ENCODE measurements at places on chromosomes 2 and 18.

DNA sequence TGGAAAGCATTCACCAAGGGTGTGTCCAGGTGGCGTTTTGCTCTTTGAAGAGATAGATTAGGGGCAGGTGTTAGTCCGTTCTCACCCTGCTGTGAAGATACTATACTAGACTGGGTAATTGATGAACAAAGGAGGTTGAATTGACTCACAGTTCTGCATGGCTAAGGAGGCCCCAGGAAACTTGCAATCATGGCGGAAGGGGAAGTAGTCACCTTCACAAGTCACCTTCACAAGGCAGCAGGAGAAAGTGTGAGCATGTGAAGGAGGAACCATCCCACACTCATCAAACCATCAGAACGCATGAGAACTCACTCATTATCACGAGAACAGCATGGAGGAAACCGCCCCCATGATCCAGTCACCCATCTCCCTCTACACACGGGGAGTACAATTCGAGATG lies 135.7 kb upstream of the NFATC1 start:
- DNase-seq, result no peak

- no peak for DNase-seq
These were observed 37.5 kb downstream of the ADAM17 start for GRCh38 chr2:9518163-9518562.

DNA sequence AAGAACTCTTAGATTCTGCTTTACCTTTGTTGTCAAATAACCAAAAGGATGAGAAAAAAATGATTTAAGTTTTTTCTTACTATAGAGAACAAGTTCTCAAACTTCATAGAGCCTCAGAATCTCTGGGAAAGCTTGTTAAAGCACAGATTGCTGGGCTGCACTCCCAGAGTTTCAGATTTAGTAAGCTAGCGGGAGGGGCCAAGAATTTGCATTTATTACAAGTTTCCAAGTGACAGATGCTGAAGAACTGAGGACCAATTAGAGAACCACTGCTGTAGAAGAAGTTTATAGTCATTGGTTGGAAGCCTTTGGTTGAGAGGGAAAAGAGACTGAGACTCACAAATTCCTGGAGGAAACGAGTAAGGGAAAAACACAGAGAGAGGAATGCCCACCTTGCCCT lies 32.1 kb downstream of the PID1 start:
- DNase-seq, result no peak

- no peak for DNase-seq
These were observed at the start of gene SERPINB10 for GRCh38 chr18:63907664-63908063. SERPINB10 (plus strand) TSS chr18:63907958; CDS start chr18:63915511, 7,553 bp downstream.

- DNase-seq, result no peak
These were observed 123.1 kb upstream of the NCKAP5 start for GRCh38 chr2:133691336-133691735.

GRCh38 chr18:13136904-13137669 lies 81.5 kb upstream of the LDLRAD4 start:
- peak; percentile 51 for DNase-seq

- DNase-seq, result no peak
These were observed 110.8 kb downstream of the SETBP1 start for GRCh38 chr18:44791520-44791919.

DNA sequence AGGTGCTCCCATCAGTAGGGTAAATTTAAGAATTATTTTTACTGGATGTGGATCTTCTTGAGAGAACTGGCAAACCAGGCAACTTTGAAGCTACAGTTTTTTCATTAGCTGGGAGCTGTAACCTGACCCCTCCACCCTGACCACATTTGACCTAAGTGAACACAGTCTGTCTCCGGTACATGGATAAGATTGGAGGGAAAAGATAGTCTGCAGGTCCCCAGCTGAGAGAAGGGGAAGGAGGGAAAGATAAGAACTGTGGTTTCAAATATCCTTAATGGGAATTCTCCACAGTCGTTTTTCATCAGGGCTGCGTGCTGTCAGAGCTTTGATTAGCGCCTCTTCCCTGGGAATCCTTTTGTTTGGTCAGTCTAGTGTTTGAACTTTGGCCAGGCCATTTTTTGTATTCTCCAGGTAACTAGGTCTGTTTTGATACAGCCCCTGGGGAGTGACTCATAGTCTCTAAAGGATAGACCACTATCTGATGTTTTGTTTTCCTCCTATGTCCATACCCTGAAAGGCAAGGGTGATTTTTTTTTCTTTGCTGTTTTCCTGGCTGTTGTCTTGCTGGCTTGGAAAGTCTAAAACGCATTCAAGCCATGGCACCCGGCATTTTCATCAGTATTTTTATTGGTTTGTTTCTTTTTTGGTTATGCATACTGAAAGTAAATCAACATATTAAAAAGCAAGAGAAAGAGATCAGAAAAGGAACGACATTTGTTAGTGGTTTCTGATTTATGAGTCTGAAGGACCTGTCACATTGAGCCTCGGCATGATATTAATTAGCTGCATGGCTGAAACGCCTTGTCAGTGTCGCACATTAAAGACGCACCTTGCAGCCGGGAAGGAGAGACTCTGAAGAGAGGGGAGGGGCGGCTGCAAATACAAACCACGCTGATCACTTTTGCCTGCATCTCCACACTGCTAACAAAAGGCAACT lies 183.4 kb upstream of the FN1 start:
- no peak for DNase-seq

- DNase-seq, result no peak
These were observed 54.4 kb downstream of the SLC4A3 start for GRCh38 chr2:219681694-219682300.

DNA sequence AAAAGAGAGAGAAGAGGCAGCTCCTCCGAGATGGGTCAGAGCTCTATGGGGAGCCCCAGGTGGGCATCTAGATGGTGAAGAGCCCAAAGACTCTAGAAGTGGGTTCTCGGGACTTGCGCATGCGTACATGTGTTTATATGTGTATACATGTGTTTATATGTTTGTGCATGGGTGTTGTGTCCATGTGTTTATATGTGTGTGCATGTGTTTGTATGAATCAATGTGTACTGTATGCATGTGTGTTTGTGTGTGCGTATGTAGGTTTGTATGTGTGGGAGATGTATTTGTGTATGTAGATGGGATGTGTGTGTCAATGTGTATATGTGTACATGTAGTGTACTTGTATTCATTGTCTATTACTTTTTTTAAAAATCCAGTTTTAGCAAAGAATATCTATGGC lies 25.6 kb downstream of the DNPEP start:
- no peak for DNase-seq

- DNase-seq, result no peak
These were observed 13.5 kb downstream of the ZFP36L2 start for GRCh38 chr2:43212931-43213330.

GRCh38 chr2:149080099-149080498 lies 41.6 kb downstream of the LYPD6B start:
- no peak for DNase-seq

- no peak for DNase-seq
These were observed 31.9 kb downstream of the PIKFYVE start for GRCh38 chr2:208297961-208298360.

DNA sequence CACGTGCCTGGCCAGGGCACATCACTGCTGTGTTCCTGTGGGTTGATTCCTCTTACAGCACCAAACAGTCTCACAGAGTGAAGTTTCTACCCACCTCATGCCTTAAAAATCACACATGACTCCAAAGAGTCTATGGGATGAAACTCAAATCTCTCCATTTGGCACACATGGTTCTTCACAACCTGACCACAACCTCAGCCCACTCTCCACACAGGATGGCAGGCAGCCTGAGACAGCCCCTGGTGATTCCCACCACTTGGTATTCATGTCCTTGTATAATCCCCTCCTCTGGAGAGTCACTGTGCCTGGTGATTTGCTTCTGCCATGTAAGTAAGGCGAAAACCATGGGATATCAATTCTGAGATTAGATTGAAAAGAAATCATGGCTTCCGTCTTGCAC lies 46.2 kb downstream of the LBH start:
- DNase-seq, result no peak

- peak; percentile 12 for DNase-seq
These were observed 93.0 kb upstream of the SMAD2 start for GRCh38 chr18:48023334-48024008.

All from activated T-cell treated with anti-CD3 and anti-CD28 coated beads, Interleukin-2, amount 50 U/mL, for 72 hours (primary cell).